Heart right ventricle (tissue), 16 donors: ENCODE measurements at places on chromosomes 5 and 9. TPM values are rescaled to one million over a fixed set of nuclear protein-coding genes. Genes with fewer than 3 reads are reported as not detected.

STING1 gene
- polyA plus RNA-seq, result 39.6 TPM

PRRX2 gene
- 3.0 TPM for polyA plus RNA-seq

ENTR1 gene
- 23.7 TPM for polyA plus RNA-seq

CARD19 gene
- 41.9 TPM for polyA plus RNA-seq

SHB gene
- 19.2 TPM for polyA plus RNA-seq

SLC25A2 gene
- not detected for polyA plus RNA-seq

OR1J1 gene
- not detected for polyA plus RNA-seq

TSSK1B gene
- polyA plus RNA-seq, result not detected

GLRA1 gene
- not detected for polyA plus RNA-seq

FAM221B gene
- not detected for polyA plus RNA-seq

PCDHB4 gene
- polyA plus RNA-seq, result 0.78 TPM

HAUS6 gene
- polyA plus RNA-seq, result 2.6 TPM

CCDC171 gene
- polyA plus RNA-seq, result 0.33 TPM

KIF12 gene
- not detected for polyA plus RNA-seq
